Activated naive CD8-positive, alpha-beta T cell treated with anti-CD3 and anti-CD28 coated beads, Interleukin-2, amount 50 U/mL, for 24 hours (primary cell): ENCODE measurements at places on chromosomes 2 and 18.

GRCh38 chr2:24123922-24124580 is 782 bp downstream of the FAM228B start:
- DNase-seq: no peak

- DNase-seq: no peak
Observed at GRCh38 chr2:66596256-66596655, 161.3 kb downstream of the MEIS1 start.

GRCh38 chr2:189047171-189047888 is 73.2 kb downstream of the COL3A1 start:
- no peak for DNase-seq

DNA sequence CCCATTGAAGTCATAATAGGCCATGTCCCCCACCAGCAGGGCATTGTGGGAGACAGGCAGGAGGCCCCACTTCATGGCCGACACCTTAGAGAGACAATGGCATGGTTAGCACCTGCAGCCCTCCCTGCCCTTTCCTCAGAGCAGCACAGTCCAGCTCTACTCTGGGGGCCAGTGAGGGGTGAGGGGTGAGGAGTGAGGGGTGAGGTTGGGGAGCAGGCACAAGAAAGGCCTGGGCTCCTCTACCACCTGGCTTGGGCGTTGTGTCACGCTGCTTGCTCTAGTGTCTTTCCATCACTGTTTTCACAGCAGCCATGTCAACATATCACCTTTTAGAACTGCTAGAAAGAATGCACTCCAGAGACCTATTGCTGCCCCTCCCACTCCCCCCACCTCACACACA is 77.2 kb downstream of the ADD2 start:
- DNase-seq: no peak

DNA sequence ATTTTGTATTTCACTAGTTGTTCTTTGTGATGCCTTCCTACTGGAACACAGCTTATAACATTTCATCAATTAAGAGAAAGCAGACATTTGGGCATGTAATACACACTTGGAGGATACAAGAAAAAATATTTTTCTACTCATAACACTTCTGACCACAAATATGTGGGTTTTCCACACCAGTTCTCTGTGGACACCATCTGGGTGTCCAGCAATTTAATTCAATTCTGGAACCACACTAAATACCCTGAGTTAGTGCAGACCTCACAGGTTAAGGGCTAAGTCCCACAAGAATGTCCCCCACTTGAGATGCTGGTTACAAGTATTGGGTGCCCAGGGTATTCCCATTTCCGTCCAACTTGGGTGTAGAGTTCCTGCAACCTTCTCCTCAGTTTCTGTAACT is 91.1 kb upstream of the SKOR2 start:
- no peak for DNase-seq

DNA sequence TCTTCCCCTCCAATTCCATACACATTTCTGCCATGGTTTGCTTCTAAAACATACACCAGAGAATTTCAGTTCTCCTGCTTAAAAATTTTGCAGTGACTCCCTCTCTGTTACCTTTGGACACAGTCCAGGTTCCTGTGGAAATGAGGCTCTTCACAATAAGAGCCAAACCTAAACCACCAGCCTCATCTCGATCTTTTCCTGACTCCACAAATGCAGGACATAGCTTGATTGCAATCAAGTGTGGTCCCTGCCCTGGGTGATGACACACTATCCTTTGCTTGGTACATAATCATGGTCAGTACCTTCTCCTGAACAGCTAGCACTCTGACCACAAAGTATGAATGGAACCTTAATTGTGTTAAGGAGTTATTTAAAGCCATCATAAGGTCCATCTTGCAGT is 134.9 kb upstream of the CHAC2 start:
- DNase-seq: no peak

DNA sequence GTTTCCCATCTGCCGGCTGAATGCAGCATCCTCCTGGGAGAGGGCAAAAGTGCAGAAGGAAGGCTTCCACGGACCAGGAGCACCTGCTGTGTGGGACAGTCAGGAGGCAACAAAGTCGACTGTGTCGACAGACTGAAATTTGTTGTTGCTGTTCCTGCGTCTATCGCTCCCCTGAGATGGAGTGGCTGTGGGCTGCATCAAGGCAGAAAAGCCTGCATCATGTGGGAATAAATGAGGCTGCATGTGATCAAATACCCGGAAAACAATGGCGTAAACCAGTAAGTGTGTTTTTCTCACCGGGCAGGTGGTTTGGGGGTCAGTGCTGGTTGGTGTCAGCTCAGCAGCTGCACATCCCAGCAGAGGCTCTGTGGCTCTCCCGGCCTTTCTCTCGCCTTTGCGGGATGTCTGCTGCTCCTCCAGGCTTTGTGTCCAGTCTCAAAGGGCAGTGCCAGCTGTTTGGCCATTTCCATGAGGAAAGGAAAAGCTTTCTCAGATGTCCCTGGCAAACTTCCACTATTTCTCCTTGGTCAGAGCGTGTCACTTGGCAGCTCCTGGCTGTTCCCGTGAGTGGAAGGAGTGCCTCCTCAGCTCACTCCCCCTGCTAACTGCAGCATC is 262.4 kb downstream of the NDUFA10 start:
- no peak for DNase-seq

DNA sequence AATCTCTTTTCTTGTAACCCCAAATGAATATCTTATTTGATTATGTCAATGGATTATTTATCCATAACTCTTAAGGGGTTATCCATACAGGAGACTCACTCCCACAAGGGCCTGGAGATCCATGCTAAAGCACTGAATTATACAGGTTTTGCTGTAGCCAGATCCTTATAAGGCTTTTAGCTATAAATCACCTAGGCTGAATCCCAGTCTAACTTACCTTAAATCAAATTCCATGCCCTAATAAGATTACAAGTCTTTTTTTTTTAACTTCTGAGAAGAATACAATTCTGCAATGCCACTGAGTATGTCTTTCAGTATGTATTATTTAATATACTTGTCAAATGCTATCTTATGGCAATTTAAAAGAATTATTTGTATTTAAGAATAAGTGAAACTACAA is 340.5 kb downstream of the NBAS start:
- no peak for DNase-seq

DNA sequence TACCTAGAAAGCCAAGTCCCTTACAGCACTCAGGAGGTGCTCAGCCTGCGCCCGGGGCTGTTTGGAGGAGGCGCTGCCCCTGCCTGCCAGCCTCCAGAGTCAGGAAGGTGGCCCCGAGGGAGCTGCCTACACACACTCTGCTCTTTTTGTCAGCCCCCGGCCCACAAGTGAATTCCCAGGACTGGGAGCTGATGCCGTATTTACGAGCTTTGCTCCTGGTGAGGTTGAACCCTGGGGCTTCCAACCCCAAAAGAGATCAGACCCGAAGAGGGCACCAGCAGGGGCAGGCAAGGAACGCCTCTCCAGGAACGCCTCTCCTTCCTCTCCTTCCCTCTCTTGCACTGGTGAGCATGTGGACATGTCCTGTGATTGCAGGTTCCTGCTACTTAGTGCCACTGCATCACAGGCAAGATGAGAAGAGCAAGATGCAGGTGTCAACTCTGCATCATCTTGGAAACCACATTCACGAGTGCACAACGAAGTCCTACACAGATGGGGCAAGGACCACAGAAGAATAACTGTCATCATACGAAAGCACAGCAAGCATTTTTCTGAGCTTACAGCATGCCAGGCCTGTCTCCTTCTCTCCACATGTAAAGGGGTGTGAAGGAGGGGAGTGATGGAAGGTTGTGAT is 126.7 kb downstream of the NDUFA10 start:
- no peak for DNase-seq
